ENCODE measurements at places on chromosomes 6 and 20.
A peak's percentile ranks its signal among the peaks of the same experiment; 100 is the strongest.

GRCh38 chr6:41039060-41039998 lies at the start of gene UNC5CL:
UNC5CL (minus strand) TSS chr6:41039221; CDS start chr6:41035074, 4,147 bp downstream.
- DNase-seq, result peak; percentile 56

GRCh38 chr6:45118754-45119153 lies 209.4 kb upstream of the RUNX2 start:
- no peak for DNase-seq

DNA sequence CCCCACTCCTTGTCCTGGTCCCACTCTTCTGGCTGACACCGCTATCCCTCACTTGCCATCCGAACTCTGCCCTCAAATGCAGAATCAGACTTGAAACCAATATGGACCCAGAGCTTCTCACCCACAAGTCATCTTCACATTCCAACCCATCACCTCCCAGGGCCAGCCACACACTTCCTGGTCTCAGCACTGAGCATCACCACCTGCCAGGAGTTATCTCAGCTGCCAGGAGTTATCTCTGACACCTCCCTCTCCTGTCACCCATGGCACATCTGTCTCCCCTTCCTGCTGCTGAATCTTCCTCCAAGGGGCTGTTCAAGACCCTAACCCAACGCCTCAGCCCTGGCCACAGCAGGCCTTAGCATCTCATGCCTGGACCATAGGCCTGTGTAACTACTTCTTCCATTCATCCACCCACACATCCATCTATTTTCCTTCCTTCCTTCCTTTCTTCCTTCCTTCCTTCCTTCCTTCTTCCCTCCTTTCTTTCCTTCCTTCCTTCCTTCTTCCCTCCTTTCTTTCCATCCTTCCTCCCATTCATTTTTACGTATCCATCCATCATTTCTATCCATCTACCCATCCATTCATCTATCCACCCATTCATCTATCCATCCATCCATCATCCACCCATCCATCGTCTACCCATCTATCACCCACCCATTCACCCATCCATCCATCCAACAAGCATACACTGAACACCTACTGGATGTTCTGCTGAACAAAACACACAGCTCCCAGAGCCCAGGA lies 74.6 kb upstream of the NNAT start:
- no peak for DNase-seq

DNA sequence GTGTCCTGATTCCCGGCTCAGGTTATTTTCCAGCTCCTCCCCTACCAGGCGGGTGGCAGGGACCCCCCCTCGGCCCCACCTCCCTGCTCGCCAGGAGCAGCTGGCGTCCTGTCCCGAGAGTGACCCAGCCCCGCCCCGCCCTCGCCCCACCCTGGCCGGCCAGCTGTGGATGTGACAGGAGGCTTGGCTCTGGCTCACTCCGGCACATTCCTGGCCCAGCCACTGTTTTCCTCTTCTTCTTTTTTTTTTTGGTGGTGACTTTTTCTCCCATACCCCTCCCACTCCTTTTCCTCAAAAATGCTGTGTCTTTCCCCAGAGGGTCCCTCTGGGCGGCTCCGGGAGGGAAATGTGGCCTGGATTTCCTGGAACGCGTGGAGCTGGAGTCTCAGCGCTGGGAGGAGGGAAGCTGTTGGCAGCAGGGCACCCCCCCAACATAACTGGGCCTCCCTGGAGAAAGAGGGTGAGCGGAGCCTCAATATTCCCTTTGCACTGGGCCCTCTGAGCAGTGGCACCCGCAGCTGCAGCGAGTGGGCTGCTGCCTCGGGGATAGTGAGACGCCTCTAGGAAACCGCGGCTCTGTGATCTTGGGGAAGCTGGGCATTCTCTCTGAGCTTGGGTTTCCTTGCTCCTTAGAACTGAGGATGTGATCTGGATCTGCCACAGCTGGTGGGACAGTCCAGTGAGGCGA lies 28.3 kb upstream of the CSNK2A1 start:
- no peak for DNase-seq

DNA sequence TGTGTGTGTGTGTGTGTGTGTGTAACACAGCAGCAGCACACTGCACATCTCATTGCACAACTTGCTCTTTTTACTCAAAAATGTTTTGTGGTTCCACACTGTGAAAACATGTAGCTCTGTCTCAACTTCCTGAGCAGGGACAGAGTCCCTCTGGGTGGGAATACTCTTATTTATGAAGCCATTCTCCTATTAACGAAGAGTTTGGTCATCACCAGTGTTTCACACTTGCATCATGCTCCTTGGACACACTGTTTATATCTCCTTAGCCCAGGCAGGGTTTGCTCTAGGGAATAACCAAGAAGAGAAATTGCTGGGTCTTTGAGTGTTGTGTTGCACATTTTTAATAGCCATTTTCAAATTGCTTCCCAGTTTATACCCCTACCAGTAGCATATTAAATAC lies 53.6 kb downstream of the ZNF831 start:
- no peak for DNase-seq

DNA sequence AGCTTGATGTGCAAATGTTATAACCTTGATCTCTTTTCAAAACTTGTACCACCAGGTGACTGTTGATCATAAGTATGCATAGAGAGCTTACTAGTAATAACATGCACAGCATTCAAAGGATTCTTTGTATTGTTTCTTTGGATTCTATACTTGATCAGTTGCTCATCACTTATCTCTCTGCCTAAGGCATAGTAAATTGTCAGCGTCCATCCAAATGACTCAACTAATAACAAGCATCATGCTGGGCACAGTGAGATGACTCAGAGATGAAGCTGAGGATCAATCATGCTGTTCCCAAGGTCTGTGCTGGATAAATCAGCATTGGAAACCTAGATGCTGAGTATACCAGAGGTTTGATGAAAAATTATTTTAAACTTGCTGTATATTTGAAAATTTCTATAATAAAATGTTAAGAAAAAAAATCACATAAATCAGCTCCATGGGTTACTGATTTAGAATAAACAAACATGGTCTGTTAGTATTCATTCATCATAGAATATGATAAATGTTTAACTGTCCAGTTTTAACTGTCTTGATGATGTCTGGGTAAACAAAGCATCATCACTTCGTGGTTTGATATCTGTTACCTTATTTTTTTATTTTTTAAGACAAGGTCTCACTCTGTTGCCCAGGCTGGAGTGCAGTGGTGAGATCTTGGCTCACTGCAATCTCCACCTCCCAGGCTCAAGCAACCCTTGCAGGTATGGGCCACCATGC lies 45.6 kb upstream of the SGK1 start:
- DNase-seq, result no peak

GRCh38 chr6:52317211-52317610 lies 32.7 kb upstream of the MCM3 start:
- no peak for DNase-seq

- no peak for DNase-seq
Observed at GRCh38 chr6:33728438-33728837, 16.9 kb upstream of the UQCC2 start.

GRCh38 chr6:33481192-33481591 lies 26.8 kb downstream of the ZBTB9 start:
- DNase-seq, result peak; percentile 5

DNA sequence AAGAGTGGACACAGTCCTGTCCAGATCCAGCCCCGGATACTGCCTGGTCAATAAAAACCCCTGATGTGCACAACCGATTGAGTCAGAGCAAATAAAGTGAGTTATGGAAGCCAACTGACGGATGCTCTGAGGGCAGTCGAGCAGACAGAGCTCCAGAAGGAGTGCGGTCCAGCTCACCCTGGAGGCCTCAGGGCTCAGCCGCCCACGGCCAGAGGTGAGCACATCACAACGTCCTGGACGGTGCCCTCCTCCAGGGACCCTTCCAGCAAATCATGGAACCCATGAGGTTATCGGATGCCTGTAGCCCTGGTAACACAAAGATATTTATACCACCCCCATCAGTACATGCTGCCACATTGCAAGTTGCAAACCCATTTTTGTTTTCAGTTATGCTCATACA lies 44.0 kb upstream of the SMOC2 start:
- no peak for DNase-seq

DNA sequence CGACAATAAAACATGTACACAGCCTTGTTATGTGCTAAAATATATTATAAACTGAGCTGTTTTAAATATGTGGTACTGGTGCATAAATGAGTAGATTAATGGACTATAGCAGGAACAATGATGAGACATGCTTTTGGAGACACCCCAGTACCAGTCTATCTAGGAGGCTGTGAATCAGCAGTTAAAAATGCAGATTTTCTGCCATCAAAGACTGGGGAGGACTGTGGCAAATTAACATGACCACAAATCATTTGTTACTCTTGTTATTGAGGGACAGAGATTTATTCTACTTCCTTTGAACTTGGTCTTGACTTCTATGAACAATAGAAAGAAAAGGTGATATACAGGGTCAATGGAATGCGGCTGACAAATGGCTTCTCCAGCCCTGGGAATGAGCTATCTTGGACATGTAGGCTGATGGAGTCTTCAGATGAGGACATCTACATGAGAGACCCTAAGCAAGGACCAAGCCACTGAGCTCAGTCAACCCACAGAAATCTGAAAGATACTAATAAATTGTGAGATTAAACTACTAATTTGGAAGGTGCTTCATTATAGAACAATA lies 551.7 kb upstream of the GJE1 start:
- no peak for DNase-seq

GRCh38 chr20:5177071-5177470 lies 50.3 kb downstream of the CDS2 start:
- DNase-seq, result no peak

DNA sequence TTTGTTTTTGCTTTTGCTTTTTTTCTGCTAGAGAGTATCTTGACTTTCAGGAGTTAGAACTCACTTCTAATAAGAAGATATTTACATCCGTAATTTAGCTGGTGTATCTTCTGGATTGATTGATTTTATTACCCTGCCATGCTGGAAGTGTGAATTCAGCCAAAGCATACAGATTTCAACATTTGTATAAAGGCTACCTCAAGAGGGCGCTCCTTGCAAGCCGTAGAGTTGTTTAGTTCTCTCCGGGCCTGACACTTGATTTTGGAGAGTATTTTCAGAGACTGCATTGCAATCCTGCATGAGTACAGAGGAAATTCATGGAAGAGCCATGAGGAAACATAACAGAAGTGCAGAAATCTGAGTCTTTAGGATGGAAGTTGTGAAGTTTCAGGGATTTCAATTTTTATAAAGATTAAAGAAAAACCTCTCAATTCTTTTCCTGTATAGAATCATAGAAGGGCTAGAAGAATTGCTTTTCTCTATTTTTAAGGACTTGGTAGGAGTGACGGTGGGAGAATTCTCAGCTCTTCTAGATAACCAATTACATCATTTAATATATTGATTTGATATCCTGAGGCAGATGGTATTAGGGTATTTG lies 66.7 kb upstream of the TIAM2 start:
- DNase-seq, result peak; percentile 67

GRCh38 chr20:2747676-2748235 lies 52.7 kb downstream of the CPXM1 start:
- DNase-seq, result no peak

DNA sequence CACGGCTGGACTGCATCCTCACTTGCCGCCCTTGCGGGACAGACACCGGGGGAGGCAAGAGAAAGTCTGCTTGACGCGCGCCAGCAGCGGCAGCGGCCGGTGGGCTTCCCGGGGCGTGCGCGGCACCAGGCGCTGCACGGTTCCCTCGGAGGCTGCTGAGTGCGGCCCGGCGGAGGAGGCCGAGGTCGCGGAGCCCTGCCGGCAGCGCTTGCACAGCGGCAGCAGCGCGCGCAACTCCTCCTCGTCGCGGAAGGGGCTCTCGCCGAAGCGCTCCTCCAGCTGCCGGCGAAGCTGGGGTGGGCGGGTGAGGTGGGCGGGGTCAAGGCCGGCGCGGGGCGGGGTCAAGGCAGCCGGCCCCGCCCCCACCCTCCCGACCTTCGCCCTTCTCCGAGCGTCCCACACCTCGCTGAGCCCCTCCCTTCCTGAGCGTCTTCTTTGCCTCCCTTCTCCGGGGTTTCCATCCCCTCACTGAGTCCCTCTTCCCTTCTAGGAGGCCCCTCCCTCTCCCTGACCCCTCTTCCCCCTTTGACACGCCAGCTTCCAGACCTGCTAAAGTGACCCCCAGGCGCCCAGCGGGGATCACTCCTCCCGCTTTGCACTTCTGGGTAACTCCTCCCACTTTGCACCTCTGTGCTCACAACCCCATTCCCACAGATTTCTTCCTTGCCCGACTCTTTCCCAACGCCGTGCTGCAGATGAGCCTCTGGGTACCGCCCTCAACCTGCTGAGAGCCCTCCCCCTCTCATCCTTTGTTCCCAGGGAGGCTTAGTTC lies 8.8 kb downstream of the DUSP15 start:
- DNase-seq, result peak; percentile 74

DNA sequence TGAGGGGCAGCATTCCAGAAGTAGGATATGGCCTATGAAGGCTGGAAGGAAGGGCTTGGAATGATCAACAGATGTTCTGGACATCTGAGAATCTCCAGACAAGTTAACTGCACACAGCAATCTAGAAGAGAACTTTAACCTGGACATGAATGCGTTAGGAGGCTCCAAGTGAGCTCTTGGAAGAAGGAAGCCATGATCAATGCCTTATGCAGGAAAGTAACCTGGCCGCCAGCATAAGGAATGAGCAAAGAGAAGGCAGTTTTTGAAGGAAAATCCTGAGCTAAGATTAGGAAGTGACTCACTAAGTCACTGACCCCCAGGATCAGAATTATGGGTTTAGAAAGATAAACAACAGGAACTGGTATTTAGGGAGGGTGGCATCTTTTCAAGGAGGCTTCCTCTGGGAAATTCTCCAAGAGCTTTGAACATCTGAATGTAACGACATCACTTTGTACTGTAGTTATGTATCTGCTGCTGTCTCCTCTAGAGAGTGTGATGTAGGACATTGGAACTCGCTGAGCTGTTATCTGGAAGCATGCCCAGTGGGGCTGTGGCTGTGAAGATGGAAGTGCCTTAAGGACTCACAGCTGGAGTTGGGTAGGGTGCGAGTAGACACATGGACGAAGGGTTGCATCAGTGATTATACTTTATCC lies 236.8 kb downstream of the PACRG start:
- DNase-seq, result no peak

- DNase-seq, result no peak
Observed at GRCh38 chr6:21872749-21873148, 279.2 kb downstream of the SOX4 start.

GRCh38 chr6:2790588-2791449 lies 25.6 kb downstream of the WRNIP1 start:
- peak; percentile 72 for DNase-seq

DNA sequence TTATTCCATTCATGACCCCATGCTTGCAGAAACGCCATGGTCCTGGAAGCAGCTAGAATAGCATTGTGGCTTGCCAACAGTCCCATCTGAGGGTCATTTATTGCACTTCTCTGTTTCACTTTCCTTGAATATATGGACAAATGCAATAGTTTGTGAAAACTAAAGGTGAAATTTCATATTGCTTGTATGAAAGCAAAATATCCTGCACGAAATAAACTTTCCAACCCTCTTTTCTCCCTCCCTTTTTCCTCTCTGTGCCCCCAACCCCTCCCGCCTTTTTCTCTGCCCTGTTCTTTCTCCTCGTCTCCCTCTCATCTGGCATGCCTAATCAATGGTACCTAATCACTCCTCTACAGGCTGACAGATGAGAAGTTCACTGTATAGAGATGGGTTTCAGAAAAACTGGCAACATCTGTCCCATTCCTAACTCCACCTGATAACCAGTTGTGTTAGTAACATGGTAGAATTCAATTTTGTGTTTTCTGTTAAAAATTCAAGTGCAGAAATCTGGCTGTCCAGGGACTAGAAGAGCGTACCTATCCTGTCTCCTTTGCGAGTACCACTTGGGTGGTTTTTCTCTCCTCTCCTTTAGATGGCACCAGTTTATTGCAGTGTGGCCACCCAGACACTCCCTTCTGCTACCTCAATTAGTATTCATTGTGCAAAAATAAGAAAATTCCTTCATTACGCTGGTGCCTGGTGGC lies 198.6 kb downstream of the FOXA2 start:
- DNase-seq, result no peak

GRCh38 chr6:86934365-86934764 lies 3.0 kb upstream of the HTR1E start:
- DNase-seq, result no peak

All from CD4-positive, alpha-beta T cell treated with Interleukin-21 for 1 hour (primary cell).